Memory B cell (primary cell): ENCODE measurements at places on chromosomes 12 and 14.

GRCh38 chr14:89447182-89447944 is 30.3 kb upstream of the FOXN3 start:
- no peak for DNase-seq

- no peak for DNase-seq
Observed at GRCh38 chr12:64675795-64676194, 65.5 kb downstream of the RASSF3 start.

DNA sequence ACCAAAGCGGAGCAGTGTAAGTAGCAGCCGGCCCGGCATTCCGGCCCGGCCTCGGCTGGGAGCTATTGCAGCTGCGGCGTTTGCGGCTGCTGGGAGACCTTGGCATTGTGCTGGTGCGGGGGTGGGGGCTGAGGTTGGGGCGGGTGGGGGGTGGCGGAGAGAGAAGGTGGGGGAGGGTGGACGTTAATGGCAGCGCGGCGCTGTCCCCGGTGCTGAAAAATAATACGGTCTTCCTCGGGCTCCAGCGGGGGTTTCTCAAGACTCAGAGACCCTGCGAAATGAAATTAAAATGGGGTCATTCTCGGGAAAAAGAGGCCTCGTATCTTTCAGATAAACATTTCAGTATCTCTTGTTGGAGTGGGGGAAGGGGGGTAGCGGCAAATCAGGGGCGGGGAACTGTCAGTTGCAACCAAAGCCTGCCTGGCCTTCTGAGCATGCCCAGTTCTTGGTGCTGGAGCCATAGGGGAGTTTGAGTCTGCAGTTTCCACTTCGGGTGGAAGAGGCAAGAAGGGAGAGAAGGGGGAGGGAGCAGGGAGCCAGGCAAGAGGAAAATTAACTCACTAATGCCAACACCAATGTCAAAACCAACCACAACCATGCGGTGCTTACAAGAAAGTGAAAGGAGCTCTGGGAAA is 414 bp downstream of the UNC79 start:
- DNase-seq, result no peak

DNA sequence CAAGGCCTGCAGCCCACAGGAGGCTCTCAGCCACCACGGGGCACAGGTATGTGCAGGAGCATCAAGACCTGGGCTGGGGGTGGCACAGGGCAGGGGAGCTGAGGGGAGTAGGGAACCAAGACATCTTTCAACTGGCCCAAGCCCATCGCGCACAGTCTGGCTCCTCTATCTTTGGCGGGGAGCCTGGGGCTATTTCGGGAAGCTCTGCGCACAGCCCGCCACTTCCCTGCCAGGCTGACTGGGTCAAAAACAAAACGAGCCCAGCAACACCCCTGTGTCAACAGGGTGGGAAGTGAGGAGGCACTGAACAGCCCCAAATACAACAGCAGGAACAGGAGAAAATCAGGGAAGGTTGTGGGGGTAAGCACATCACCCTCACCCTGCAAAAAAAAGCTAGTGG is 83.9 kb downstream of the ARL6IP4 start:
- no peak for DNase-seq

DNA sequence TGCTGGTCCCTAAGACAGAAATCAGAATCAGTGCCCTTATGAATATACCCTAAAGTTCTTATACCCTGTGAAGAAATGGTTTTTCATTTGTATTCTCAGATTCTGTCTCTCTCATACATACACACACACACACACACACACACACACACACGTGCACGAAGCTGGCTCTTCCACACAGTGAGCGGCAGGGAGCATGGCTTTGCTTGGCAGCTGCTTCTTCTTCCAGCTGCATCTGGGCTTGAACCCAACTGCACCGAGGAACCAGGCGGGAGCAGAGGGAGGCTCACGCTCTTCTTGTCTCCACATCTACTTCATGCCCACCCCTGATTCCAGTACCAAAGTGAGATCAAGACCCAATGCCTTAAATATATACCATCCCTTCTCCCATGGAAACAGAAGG is 19.4 kb downstream of the GRIN2B start:
- DNase-seq, result no peak

DNA sequence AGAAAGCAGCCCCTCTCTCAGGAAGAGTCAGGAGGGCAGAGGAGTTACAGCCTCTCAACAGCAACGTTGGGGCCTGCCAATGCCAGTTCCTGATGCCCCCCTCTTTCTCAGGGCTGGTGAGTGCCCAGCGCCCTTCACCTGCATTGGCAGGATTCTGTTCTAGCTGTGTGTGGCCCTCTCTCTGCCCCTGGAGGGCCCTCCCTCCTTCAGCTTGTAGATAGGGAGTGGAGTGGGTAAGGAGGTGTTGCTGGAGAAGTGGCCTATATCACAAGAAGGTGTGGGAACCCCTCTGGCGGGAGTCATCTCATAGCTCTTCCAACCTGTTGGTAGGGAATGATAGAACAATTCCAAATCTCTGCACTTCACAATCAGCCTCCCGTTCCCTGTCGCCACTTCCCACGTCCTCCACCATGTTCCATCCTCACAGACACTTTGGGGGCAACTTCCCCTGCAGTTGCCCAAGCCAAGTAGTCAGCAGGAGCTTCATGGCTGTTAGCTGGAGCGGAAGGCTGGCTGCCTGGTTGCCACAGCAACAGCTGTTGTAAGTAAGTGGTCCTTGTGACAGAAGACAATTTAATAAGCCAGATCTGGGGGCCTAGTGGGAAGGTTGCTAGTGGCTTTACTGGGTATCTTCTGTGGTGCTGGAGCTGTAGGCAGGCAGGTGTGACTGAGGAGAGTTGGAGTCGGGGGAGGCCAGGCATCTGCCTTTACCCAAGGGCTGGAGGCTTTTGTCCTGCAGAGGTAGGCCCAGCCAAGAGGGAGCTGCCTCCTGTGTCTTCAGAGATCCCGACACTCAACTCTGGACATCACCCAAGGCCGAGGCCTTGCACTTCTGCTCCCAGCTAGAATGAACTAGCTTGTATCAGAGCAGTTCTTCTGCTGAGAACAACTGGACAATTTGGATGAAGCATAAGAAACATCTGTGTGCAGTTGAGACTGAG is 38.4 kb downstream of the GALNT16 start:
- DNase-seq, result no peak

DNA sequence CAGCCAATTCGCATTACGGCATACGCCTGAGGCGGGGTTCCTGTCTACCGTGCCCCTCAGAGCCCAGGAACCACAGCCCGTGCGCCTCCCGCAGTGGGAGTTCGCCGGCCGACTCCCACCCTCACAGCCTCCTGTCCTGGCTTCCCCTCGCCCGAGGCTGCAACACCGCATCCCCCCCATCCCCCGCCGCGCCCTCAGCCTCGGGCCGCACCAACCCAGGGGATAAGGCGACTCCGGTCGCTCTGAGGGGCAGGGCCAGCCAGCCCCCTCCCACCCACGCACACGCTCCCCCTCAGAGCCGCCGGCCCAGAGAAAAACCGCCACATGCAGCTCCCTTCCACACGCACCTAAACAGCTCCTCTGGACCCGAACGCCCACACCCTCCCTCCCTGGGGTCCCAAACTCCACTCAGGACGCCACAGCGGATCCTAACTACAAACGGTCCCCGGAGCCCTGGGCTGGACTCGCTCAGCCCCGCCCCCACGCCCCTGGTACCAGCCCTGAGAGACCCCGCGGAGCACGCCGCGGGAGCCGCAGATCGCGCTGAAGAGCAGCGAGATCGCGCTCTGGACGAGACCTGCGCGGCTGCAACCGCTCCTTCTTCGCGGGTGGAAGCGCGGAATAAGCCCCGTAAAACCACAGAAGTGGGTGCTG is at the start of gene C14orf39:
TSS of gene C14orf39 (minus strand) at position 466 of the 654 bp plus-strand sequence. CDS start 985 bp downstream, outside the sequence.
- no peak for DNase-seq
